ENCODE measurements at places on chromosomes 3 and 15.

- no peak for DNase-seq
Measured at GRCh38 chr3:194140520-194141414, 4.8 kb downstream of the HES1 start.

DNA sequence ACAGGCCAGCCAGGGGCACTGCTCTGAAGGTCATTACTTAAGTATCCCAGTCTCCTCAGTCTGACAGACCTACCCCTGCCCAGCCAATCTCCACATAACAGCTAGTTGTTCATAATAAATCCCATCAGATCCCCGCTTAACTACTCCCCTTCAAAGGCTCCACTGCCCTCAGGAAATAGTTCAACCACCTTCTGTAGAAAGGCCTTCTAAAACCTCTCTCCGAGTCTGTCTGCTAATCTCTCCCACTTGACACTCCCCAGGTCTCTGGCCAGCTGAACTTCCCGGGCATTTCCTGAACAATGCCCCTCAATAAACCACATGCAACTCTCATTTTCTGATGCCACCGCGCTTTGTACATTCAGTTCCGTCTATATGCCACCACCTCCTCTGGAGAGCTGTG lies 6.0 kb downstream of the PRC1 start:
- no peak for DNase-seq

DNA sequence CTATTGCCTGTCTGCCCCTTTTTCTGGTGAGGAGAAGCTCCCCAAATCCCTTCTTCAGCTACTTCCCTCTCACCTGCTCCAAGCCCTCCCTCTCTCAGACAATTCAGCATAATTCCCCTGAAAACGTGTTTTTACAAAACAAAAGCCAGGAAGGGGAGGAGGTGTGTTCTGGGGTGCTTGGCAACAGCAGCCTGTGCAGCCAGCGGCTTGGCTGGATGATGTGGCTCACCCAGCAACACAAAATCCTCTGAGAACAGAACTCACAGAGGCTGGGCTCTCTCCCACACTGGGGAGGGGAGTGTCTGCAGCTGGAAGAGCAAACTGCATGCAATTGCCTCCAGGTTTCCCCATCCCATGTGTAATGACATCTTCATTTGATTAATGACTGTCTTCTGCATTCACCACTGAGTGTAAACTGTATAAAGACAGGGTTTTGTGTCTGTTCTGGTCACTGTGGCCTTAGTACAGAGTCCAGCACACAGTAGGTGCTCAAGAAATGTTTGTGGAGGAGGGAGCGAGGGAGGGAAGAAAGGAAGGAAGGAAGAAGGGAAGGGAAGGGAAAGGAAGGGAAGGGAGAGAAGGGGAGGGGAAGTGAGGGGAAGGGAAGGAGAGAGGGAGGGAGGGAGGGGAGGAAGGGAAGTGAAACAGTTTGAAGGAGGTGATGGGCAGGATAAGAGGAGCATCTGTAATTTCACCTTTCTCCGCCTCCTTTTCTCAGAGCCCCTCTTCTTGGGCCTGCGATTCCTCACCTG lies 70.1 kb upstream of the GLCE start:
- no peak for DNase-seq

DNA sequence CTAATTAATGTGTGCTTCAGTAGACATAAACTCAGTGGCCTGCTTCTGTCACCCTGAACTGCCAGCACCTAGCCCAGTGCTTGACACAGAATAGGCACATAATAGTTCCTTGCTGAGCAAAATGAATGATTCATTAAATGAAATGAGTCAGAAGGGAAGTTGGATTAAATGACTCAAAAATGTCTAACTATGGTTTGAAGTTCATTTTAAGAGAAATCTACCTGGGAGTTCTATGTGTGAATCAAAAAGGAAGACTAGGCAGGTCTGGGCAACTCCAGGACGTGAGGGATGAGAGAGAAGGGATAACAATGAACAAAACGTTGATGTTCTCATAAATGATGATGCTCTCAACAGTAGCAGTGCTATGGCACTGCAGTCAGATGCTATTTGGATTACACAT lies 175.0 kb downstream of the CFAP20DC start:
- DNase-seq = no peak

DNA sequence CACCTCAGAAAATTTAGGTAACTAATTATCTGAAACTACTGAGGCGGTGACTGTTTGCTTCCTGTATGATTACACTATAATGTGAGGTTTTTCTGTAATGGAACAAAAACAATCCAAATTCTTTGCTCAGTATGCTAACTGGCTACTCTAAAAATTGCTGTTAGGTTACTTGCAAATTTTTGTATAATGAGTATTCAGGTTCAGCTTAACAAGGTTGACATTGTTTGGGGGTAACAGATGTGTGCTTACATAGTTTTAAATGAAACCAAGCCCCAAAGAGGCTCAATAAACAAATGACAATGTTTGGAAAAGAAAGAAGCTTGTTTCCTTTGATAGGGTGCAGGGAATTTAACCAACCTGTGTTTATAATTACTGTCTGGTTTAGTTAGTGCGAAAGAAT lies 414.5 kb upstream of the MDFIC2 start:
- no peak for DNase-seq

GRCh38 chr3:47491777-47492176 lies 16.0 kb upstream of the SCAP start:
- DNase-seq = no peak

GRCh38 chr15:92155934-92156333 lies 237.7 kb upstream of the ST8SIA2 start:
- no peak for DNase-seq

GRCh38 chr3:169528289-169528688 lies 135.2 kb downstream of the MECOM start:
- no peak for DNase-seq

- DNase-seq = no peak
Measured at GRCh38 chr3:195597848-195598247, 14.1 kb upstream of the APOD start.

GRCh38 chr3:10753964-10754363 lies 62.1 kb upstream of the SLC6A11 start:
- no peak for DNase-seq

GRCh38 chr3:149542375-149543312 lies 68.1 kb downstream of the TM4SF4 start:
- no peak for DNase-seq

GRCh38 chr15:63827113-63827512 lies 6.6 kb downstream of the HERC1 start:
- no peak for DNase-seq

DNA sequence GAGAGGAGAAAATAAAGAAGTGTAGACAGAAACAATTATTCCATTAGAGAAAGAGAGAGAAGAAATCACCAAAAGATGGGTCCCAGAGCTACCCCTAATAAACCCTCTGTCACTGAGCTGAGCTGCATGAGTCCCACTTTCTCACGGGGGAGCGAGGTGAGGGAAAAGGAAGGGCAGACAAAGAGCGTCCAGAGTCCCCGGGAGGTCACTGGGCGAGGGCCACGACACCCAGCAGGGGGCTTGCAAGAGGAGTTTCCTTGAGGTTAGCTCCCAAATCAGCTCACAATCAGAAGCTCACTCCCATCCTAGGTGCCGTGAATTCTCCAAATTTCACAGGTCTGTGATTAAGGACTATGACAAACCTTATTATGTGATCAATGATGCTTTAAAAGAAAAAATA lies 62.3 kb downstream of the XXYLT1 start:
- DNase-seq = no peak

DNA sequence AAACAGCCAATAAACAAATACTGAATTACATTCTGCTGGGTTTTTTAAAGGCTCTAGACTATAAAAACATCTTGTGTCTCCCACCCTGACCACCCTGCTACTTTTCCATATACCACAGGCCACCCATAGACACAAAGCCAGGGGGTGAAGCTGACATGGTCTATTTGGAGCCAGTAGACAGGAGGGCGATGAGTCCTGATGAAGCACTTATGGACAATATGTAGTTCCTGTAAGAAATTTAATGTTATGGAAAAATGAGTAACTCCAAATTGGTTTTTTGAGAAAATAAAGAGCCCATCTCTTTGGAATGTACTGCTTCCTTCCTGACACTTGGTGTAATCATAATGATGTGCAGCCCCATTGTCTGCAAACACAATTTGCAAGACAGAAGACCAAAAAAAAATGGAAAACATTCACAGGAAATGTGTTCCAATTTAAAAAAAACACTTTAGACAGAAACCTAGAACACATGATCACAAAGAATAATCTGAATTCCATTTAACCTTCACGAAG lies 11.8 kb downstream of the SSR3 start:
- DNase-seq = no peak

- DNase-seq = peak; percentile 35
Measured at GRCh38 chr15:43516185-43516584, 1.2 kb upstream of the MAP1A start.

DNA sequence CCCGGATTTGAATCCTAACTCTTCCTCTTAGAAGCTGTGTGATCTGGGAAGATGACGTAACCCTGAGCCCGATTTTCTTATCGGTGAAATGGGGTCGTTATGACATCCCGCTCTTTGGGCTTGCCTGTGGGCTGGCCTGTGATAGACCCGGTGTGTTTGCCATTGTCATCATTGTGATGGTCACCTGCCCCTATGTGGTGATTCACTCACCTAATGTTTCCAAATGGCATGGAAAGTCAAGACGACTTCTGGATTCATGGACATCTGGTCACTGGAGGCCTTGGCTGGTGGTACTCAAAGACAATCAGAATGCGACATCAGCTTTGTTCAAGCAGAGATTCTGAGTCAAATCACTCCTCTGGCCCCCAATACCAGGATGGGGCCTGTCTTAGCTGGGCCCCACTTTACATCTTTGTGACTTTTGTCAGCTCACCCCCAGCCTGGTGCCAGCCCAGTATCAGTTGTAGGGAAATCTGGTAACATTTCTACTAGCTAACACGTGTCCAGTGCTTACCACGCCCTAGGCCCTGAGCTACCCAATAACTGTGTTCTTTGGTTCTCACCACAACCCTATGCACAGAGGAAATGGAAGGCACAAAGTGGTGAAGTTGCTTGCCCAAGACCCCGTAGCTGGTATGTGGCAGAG lies 2.8 kb downstream of the TMEM43 start:
- no peak for DNase-seq

DNA sequence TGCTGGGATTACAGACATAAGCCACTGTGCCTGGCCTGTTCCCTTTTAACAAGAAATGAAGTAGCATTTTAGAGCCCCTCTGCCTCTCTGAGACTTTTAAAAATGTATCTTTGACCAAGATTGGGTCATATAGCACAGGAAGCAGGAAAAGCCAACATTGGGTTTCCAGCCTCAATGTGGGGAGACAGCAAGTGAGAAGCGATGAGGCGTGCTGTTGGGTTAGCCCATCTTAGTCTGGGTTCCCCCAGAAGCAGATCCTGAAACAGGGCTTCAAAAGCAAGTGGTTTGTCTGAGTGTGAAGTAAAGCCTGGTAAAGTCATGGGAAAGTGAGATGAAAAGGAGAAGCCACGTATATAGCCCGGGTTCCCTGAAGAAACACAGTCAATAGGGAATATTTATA lies 48.2 kb downstream of the SV2B start:
- DNase-seq = no peak

DNA sequence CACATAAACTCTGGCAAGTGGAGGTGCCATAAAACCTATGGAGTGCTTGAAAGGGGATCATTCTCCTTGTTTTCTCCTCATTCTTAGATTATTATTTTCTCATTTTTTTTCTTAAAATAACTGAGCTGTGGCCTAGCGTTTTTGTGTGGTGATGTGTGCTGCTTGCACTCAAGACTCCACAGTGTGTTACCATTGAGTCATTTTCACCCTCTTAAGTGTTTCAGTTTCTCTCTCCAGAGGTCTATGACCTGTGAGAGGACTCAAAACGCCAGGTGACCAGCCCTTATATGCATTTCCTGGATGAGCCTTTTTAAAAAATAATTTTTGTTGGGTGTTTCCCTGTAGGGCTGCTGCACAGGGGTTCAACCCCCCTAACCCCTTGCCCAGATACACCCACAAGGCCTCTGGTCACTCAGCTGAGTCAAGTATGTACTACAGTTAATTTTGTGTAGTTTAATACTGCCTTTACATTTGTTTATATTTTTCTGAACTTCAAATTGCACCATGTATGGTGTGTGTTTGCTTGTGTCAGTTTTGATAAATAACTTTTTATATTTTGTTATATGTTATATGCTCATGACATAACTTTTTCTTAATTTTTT lies 15.4 kb upstream of the BTLA start:
- DNase-seq = no peak

- DNase-seq = no peak
Measured at GRCh38 chr3:147222291-147222690, 184.1 kb downstream of the ZIC4 start.

GRCh38 chr15:48096355-48096786 lies 24.4 kb upstream of the SLC24A5 start:
- no peak for DNase-seq

DNA sequence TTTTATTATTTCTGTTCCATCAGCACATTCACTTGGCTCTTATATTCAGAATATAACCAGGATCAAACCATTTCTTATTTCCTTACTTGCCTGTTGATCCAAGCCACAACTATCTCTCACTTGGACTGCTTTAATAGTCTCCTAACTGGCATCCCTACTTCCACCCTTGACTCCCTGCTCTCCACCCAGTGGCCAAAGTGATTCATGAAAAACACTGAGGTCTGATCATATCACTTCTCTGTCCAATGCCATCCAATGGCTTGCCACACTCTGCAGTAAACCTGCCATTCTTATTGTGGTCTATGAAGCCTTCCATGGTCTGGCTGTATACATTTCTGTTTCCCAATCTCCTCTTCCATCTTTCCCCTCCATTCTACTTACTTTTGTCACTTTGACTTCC lies 576.1 kb downstream of the PDCD6IP start:
- DNase-seq = no peak

GRCh38 chr3:138338244-138338643 lies 8.6 kb upstream of the NME9 start:
- no peak for DNase-seq

GRCh38 chr3:118412503-118412902 lies 622.1 kb downstream of the IGSF11 start:
- DNase-seq = no peak

DNA sequence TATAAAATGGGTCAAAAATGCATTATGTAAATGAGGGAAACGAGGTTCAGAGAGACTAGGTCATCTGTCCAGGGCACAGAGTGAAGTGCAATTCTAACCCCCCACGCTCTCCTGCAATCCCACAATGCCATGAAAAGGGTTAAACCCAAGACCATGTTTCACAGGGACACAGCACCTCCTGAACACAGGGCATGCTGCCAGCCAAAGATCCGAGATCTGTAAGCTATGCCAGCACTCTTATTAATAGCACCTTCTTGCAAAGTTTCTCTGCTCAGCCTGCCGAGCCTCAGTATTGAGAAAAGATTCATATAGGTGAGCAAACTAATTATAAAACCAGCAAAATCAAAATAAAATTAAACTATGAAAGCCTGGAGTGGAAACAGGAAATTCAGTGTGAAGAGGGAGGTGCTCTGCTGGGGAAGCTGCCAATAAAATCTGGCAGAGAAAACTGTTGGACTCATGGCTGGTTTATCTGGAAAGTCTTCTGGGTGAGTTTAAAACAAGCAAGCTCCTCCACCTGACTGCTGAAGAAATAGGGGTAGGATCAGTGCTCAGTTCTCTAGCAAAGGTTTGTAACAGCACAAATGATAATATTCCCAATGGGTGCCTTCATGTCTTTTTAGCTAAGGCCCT lies 50.3 kb downstream of the LRIG1 start:
- peak; percentile 37 for DNase-seq

- no peak for DNase-seq
Measured at GRCh38 chr15:27961801-27962200, 137.3 kb downstream of the OCA2 start.

GRCh38 chr15:61119556-61119955 lies 109.5 kb downstream of the RORA start:
- DNase-seq = no peak

GRCh38 chr3:86815880-86816279 lies 175.1 kb downstream of the VGLL3 start:
- DNase-seq = no peak

All from C1 segment of cervical spinal cord (tissue), 14 donors.